ENCODE measurements at places on chromosomes 3 and 15. TPM values are rescaled to one million over a fixed set of nuclear protein-coding genes. Genes with fewer than 3 reads are reported as not detected.

DNA sequence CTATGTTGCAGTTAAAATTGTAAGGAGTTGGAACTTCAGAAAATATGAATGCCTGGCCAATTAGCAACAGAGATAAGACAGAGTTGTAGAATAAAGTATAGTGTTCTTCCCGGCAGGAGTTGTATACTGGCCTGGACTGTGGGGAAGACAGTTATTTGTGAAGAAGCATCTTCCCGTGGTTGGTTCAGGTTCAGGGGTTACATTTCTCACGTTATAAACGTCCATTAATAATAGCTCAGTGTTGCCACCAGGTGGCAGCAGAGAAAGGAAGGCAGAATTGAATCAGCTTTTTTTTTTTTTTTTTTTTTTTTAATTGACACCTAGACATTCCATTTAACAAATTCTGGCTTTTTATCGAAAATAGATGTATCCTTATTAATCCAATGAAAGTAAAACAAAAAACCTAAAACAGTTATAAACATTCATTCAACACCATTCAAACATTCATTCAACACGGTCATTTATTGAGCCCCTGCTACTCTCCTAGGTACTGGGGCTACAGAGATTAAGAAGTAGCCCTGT is 66.4 kb upstream of the NR2E3 start:
- peak; percentile 87 for DNase-seq

Gene LMAN1L
- total RNA-seq = not detected

Gene TM4SF4
- not detected for total RNA-seq

Gene DTX3L
- 12.7 TPM for total RNA-seq

All from SJCRH30 (cell line).